ENCODE measurements at places on chromosomes 11 and 22.

DNA sequence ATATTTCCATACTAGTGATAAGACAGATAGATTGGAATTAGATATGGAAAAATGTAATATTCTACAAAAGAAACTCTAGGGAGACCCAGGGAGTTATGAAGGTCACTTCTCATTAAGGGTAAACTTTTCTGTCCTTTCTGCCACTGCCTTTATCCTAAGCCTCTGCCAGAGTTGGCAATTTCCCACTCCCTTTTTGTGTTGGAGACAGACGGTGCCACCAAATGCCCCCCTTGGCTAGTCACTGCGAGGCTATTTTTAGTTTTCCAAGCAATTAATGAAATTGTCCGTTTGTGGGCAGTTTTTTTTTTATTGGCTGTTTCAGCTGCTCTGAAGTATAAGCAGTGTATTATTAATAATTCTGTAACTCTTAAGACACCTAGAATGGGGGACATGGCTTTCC lies 67.6 kb upstream of the TENM4 start:
- no peak for DNase-seq

GRCh38 chr11:73931039-73931645 lies 19.7 kb upstream of the DNAJB13 start:
- DNase-seq, result no peak

- no peak for DNase-seq
These were observed 40.5 kb downstream of the LRRC32 start for GRCh38 chr11:76629853-76630599.

- no peak for DNase-seq
These were observed 402.4 kb downstream of the LRRC4C start for GRCh38 chr11:41056892-41057569.

DNA sequence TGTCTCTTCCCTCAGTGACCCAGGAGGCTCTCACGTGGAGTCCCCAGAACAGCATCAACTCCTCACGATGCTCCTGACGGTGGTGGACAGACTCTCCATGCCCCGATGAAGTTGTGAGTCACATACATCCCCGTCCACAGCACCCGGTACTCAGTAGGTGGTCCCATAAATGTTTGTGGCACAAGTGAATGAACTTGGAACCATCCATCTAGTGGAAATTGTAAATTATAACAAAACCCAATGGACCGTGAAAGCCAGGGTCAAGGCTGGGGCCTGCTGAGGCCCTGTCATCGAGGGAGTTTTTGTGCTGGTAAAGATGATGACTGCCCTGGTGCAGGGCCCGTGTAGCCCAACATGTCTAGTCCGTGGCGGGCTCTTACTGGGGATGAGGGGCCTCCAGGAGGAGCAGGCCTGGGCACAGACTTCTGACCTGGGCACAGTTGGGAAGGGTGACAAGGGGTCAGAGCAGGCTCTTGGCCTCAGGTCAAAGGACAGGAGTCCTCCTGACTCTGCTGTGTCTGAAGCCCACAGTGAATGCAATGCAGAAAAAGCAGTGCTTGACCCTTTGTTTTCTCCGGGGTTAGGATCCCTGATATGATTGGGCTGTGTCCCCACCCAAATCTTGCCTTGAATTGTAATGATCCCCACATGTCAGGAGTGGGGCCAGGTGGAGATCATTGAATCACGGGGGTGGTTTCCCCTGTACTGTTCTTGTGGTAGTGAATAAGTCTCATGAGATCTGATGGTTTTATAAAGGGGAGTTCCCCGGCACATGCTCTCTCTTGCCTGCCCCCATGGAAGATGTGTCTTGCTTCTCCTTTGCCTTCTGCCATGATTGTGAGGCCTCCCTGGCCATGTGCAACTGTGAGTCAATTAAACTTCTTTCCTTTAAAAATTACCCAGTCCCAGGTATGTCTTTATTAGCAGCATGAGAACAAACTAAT lies 20.0 kb upstream of the SMIM38 start:
- no peak for DNase-seq

GRCh38 chr11:110082899-110083298 lies 10.3 kb upstream of the ZC3H12C start:
- no peak for DNase-seq

GRCh38 chr11:27717801-27718229 lies 17.6 kb upstream of the BDNF start:
- no peak for DNase-seq

- DNase-seq, result no peak
These were observed 55.1 kb downstream of the CEP164 start for GRCh38 chr11:117382746-117383145.

DNA sequence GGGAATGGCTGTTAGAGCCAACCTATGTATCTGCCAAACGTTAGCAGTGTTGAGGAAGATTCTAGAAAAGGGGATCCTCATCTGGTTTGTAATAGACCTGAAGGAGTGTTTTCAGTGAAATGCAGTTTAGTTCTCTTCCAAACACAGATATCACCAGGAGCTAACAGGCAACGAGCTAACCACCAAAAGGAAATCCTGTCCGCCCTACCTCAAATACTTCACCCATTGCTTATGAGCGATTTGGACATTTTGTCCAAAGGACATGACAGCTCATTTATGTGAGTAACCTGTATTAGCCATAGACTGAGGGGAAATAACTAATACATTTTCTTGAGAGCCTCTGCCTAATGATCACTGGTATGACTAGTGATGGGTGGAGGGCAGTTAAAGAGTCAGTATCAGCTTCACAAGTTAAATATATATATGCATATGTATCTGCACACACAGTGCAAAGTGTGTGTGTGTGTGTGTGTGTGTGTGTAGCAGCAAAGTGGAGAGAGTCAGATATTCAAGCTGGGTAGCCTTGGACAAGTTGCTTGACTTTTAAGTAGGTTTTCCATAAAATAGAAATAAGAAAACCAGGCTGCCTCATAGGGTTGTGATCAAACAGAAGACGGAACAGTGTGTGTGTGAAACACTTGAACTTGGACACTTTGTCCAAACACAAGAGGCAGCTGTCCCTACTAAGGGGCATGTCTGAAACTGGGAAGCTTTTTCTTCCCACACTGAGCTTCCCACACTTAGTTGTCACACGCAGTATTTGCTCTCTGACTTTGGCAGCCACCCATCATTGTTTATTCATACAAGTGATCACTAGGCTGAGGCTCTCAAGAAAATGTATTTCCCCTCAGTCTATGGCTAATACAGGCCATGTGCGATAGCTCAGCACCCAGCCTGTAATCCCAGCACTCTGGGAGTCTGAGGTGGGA lies 940 bp upstream of the C11orf91 start:
- DNase-seq, result no peak

- no peak for DNase-seq
These were observed 17.4 kb upstream of the PRAME start for GRCh38 chr22:22576244-22576988.

GRCh38 chr11:119315131-119316015 lies 1.6 kb downstream of the MCAM start:
- DNase-seq, result no peak

GRCh38 chr11:22624742-22625447 lies 728 bp downstream of the FANCF start:
- peak; percentile 45 for DNase-seq

DNA sequence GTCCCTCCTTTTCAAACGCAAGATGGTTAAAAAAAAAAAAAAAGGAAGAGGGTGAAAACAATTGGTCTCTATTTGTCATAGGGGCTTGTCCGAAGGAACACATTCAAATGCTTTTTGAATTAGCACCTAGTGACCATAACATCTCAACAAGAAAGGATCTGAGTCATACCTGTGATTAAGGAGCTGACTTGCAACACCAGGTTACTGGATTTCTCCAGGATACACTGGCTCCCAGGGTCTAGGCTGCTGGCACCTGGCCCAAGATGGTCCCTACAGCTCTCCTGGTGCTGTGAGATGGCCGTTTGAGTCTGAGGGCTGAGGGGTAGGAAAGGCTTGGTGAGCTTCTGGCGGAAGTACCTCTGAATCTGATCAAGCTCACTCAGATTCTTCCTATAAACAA lies 28.4 kb upstream of the UCP3 start:
- no peak for DNase-seq

- no peak for DNase-seq
These were observed 473.0 kb upstream of the CCDC90B start for GRCh38 chr11:83759148-83759547.

- no peak for DNase-seq
These were observed 188.4 kb downstream of the ARHGAP42 start for GRCh38 chr11:100875521-100875869.

- DNase-seq, result no peak
These were observed 49.1 kb downstream of the JAM3 start for GRCh38 chr11:134118006-134118405.

GRCh38 chr11:6480299-6480914 lies 724 bp downstream of the ARFIP2 start:
- no peak for DNase-seq

DNA sequence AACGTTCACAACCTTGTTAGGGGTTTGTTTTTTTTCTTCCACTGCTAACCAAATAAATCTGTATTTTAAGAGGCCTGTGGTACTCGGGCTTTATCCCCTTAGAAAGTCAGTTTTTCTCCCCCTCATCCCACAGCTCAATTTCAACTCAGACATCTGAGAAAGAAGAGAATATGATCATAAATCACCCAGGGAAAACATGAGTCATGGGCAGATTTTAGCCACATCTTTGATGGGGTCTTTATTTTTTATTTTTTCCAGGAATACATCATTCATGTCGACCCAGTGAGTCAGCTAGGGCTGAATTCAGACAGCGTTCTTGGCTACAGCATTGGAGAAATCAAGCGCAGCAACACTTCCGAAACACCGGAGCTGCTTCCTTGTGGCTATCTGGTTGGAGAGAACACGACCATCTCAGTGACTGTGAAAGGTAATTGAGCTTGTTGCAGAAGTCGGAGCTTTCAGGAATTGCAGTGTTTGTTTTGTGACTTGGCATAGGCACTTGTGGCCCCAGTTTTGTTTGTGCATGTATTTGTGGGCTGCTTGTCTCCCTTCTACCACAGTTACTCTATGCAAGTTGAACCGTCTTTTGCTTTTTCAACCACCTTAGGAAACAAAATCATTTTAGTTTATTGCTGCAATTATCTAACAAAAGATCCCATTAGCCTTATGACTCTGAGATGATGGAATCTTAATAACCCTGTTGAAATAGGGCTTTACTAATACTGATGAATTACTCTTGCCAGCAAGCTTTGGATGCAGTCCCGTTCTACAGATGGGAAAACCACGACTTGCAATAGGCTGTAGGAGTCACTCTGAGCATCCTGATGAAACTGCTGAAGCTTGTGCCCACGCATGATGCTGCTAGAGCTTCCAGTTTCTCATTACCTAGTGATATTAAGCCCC lies 62.7 kb downstream of the DBX1 start:
- DNase-seq, result no peak

- DNase-seq, result no peak
These were observed 80.5 kb downstream of the TP53I11 start for GRCh38 chr11:44870181-44870580.

GRCh38 chr11:71425860-71426259 lies 22.3 kb downstream of the DHCR7 start:
- no peak for DNase-seq

DNA sequence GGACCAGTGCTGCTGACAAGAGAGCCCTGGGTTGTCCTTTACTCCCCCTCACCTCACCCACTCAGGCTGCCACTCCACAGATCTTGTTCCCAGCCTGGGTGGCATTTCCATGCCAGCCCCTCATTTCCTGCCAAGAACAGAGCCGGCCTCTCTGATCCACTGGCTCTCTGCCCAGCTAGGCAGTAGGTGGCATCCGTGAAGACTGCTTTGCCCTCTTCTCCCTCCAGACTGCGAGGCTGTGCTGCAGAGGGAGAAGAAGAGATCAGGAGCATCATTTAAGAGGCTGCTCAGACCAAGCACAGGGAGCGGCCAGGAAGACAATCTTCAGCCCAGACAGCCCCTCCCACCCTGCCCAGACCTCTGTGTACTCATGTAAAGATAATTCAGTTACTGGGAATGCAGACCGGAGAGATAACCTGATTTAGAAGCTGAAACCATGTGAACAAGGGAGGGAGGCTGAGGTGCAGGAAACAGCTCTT lies 126.9 kb upstream of the NCAM1 start:
- no peak for DNase-seq

- DNase-seq, result no peak
These were observed 24.8 kb downstream of the PTPRJ start for GRCh38 chr11:48005136-48005535.

DNA sequence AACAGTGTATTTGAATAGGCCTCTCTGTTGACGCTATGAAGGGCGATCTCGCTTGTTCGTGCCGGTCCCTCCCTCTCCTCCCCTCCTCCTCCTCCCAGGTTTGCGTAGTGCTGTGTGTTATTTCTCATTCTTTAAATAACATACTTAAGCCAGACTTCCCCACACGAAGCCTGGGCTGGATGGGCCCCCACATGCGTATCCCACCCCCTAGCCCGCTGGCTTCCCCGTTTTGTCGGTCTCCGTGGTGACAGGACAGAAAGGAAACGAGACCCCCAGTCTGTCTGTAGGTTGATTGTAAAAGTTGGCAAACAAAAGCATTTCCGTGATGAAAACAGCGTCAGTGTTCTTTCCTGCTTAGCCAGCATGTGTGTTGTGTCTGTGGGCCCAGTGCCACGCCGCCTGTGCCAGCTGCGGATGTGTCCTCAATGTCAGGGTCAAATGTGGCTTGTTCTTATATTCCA lies 27.3 kb downstream of the FAM118A start:
- no peak for DNase-seq

GRCh38 chr11:839875-840617 lies 2.3 kb downstream of the POLR2L start:
- no peak for DNase-seq

GRCh38 chr11:19311308-19312030 lies 70.7 kb upstream of the E2F8 start:
- no peak for DNase-seq

Data from GM12864 (cell line).